ENCODE measurements at places on chromosomes 12 and 14.

DNA sequence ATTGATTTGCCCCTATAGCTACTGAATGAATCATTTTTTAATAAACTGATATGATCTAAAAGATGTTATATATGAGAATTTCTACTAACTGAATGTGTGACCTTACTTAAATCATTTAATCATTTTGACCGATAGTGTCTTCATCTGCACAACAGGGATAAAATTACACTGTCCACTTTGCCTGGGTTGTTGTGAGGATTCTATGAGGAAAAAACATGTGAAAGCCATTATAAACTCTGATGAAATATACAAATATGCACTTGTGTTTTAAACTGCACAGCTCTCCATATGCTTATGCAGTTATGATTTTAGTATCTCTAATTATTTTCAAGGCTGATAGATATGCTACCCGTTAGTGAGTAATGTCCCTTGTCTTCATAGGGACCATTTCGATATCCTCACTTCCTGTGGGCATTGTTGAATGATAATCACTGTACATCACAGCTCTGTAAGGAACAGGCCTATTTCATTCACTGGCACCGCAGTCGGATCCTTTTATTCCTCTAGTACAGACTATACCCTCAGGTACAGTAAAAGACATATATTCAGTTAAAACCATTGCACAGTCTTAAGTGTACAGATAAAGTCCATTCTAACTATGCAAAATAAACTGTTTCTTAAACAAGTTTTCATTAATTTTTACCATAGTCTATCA lies 88.7 kb upstream of the RAP1B start:
- H3K4me3 ChIP-seq = no peak overlapping the region
- H3K27ac ChIP-seq = no peak overlapping the region
- no peaks in the 10 kb centered on the region for H3K27me3 ChIP-seq
- DNase-seq = no peak

DNA sequence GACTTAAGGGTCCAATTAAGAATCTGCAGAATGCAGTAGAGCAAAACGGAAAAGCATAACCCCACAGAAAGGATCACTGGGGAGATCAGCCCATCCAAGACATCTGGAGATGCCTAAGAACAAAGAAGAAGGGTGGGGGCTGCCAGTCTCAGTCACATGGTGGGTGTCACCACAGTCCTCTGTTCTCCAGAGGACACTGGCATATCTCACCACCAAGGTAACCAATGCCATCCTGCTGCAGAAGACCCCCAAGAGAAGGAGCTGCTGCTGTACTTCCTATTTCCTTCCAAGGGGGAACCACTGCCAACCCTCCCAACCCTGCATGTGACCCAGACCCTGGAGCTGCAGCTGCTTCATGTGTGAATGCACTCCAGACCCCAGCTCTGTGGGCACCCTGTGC lies 91.2 kb downstream of the PTGER2 start:
- peaks cover 56% of the 10 kb centered on the region for H3K4me1 ChIP-seq
- H3K4me3 ChIP-seq = no peak overlapping the region
- no peak for DNase-seq

DNA sequence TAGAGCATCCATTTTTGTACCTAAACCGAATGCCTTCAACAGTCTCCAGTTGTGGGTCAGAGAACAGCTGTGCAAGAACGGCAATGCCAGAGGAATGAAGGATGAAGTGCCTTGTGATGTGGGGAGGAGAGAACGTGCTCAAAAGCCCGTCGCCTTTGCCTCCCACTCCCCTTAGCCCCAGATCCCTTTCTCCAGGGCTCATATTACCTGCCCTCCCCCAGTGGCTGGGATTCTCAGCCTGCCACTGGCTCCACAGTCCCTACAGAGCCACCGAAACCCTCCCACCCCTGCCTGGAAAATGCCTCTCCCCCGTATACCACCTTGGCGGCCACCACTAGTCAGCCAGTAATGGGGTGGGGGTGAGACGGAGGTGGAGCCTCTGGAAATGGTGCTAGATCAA lies 158.5 kb downstream of the ZFP36L1 start:
- H3K36me3 ChIP-seq = peaks cover 1% of the 10 kb centered on the region
- H3K4me3 ChIP-seq = no peak overlapping the region
- no peaks in the 10 kb centered on the region for H3K4me1 ChIP-seq
- no peak overlapping the region for H3K27ac ChIP-seq
- no peak for DNase-seq
- H3K27me3 ChIP-seq = no peaks in the 10 kb centered on the region

GRCh38 chr14:46487582-46488350 lies 163.8 kb downstream of the RPL10L start:
- H3K27ac ChIP-seq = no peak overlapping the region
- H3K4me1 ChIP-seq = no peaks in the 10 kb centered on the region
- DNase-seq = no peak

GRCh38 chr12:4802841-4803240 lies 82.6 kb downstream of the GALNT8 start:
- peaks cover 32% of the 10 kb centered on the region for H3K27me3 ChIP-seq
- peaks cover 14% of the 10 kb centered on the region for H3K4me1 ChIP-seq
- no peak overlapping the region for H3K27ac ChIP-seq
- no peak for DNase-seq
- no peaks in the 10 kb centered on the region for H3K36me3 ChIP-seq

- no peaks in the 10 kb centered on the region for H3K4me1 ChIP-seq
- H3K27me3 ChIP-seq = no peaks in the 10 kb centered on the region
- H3K4me3 ChIP-seq = no peak overlapping the region
- no peaks in the 10 kb centered on the region for H3K36me3 ChIP-seq
- H3K27ac ChIP-seq = no peak overlapping the region
Observed at GRCh38 chr12:121766290-121767039, 27.0 kb downstream of the RHOF start.

- H3K27ac ChIP-seq = no peak overlapping the region
- peaks cover 34% of the 10 kb centered on the region for H3K27me3 ChIP-seq
- no peak for DNase-seq
- no peak overlapping the region for H3K4me3 ChIP-seq
- no peaks in the 10 kb centered on the region for H3K4me1 ChIP-seq
- peaks cover 2% of the 10 kb centered on the region for H3K36me3 ChIP-seq
Observed at GRCh38 chr14:75452900-75453816, 25.3 kb downstream of the JDP2 start.

DNA sequence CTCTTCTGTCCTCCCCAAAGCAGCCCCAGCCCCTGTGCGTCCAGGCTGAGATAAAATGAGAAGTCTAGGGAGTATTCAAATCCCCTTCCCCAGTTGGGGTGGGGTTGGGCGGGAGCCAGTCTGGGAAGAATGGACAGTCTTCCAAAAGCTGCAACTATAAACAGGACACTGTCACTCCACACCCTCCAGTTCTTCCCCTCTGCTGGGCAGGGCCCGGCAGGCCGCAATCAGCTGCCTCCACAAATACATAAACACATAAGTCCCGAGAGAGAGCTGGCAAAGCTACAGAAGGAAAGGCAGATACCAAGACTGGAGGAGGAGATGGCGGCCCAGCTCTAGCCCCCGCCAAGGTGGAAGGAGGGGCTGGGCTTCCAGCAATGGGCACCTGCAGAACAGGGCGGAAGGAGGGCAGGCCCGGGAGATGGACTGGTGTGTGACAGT lies 12.7 kb downstream of the LTBP2 start:
- peaks cover 2% of the 10 kb centered on the region for H3K36me3 ChIP-seq
- no peaks in the 10 kb centered on the region for H3K4me1 ChIP-seq
- no peaks in the 10 kb centered on the region for H3K27me3 ChIP-seq
- H3K4me3 ChIP-seq = no peak overlapping the region

- DNase-seq = no peak
- peaks cover 45% of the 10 kb centered on the region for H3K4me1 ChIP-seq
- H3K27ac ChIP-seq = peak overlapping the region; percentile 94
Observed at GRCh38 chr14:70359076-70359424, 433 bp downstream of the COX16 start.

- no peak overlapping the region for H3K27ac ChIP-seq
- DNase-seq = no peak
- no peak overlapping the region for H3K4me3 ChIP-seq
- H3K36me3 ChIP-seq = peaks cover 1% of the 10 kb centered on the region
- H3K4me1 ChIP-seq = no peaks in the 10 kb centered on the region
Observed at GRCh38 chr14:26067786-26068459, 529.9 kb downstream of the NOVA1 start.

DNA sequence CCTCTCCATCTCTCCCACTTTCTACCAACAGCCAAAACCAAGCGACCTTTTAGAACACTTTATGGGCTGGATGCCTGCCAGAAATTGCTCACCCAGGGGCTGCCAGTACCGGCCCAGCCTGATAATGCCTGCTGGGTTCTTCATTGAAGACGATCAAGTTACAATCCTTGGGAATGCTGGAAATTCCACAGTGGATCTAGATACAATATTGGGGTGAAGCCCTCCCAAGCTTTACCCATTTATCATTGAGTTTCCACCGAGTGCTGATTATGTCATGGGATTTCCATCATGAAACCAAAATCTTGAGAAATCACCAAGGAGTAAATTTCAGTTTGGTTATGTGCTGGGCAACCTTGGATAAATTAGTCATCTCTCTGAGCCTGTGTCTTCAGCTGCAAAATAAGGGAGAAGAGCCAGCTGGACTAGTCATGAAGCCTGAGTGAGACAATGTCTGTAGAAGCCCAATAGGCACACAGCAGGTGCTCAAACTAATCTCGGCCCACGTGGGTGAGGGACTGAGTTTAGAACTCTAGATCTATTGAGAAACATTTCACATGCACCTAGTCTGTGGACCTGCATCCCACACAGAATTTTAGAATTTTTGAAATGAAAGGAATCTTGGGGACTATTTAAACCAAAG lies 75.5 kb upstream of the CLMN start:
- H3K27me3 ChIP-seq = no peaks in the 10 kb centered on the region
- H3K4me1 ChIP-seq = no peaks in the 10 kb centered on the region
- H3K27ac ChIP-seq = no peak overlapping the region
- H3K4me3 ChIP-seq = no peak overlapping the region
- peaks cover under 1% of the 10 kb centered on the region for H3K36me3 ChIP-seq

DNA sequence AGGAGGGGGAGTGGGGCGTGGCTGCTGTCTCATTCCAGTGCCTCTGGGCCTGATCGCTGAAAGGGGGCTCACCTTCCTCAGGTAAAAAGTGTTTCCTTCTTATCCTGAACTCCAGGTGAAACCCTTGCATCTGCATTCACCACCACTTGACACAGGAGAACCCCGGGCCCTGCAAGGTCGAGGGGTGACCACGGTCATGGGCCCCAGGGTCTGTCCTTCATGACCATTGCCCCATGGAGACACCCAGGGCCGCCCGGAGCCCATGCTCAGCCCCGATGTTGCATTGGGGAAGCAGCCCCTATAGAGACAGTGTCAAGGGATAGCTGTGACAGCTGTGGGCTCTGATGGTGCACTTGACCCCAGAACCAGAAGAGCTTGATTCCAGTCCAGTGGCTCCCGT lies 34.4 kb upstream of the DYNC1H1 start:
- no peak overlapping the region for H3K4me3 ChIP-seq
- H3K36me3 ChIP-seq = peaks cover 21% of the 10 kb centered on the region
- H3K27me3 ChIP-seq = no peaks in the 10 kb centered on the region
- H3K27ac ChIP-seq = no peak overlapping the region

Data from central memory CD8-positive, alpha-beta T cell (primary cell).